ENCODE measurements at places on chromosomes 7 and 10.

DNA sequence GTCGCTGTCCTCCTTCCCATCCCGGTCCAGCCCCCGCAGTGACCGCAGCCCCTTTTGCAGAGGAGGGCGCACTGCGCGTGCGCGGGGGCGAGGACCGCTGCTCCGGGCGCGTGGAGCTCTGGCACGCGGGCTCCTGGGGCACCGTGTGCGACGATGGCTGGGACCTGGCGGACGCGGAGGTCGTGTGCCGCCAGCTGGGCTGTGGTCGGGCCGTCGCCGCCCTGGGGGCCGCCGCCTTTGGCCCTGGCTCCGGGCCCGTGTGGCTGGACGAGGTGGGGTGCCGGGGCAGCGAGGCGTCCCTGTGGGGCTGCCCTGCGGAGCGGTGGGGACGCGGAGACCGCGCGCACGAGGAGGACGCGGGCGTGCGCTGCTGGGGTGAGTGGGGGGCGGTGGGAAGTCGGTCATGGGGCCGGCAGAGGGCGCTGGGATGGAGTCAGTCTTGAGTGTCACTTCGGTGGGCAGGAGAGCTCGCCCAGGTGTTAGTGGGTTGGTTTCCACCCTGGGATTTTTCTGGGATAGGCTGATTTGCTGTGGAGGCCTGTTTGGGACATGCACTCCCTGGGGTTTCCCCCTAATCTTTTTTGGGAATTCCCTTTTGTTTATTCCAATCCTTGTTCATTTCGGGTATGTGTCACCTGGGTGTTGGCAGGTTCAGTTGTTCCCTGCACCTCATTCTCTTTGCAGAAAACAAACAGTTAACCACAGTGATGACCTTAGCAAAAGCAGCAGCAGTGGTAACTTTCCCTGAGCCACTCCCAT, 11.6 kb downstream of the SCART1 start:
- DNase-seq, result no peak

GRCh38 chr10:80277567-80278250, 11.7 kb downstream of the MAT1A start:
- DNase-seq, result no peak

- no peak for DNase-seq
These were observed 233.2 kb downstream of the TCERG1L start for GRCh38 chr10:131078131-131078881.

- no peak for DNase-seq
These were observed 145.1 kb downstream of the C1GALT1 start for GRCh38 chr7:7327423-7327822.

DNA sequence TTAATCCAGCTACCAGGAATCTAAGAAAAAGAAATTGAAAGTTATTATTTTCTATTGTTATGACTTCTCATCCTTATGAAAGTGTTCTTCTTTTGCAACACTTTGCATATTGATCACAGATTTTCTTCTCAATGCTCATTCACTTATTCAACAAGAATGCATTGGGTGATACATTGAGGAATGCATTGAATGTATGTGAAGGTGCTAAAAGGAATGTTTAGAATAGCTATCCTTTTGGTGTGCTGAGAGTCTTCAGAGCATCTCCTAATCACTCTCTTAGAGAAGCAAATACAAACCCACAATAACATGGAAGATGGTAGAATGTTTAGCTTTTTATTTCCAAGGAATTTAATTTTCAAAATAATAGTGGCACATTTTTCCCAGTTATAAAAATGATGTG, 122.1 kb upstream of the KMT2E start:
- DNase-seq, result no peak

- DNase-seq, result no peak
These were observed 21.6 kb downstream of the PTER start for GRCh38 chr10:16458166-16458955.

- DNase-seq, result no peak
These were observed 8.4 kb downstream of the RPEL1 start for GRCh38 chr10:103254113-103254512.

GRCh38 chr10:60848126-60848525, 69.8 kb downstream of the CDK1 start:
- no peak for DNase-seq

DNA sequence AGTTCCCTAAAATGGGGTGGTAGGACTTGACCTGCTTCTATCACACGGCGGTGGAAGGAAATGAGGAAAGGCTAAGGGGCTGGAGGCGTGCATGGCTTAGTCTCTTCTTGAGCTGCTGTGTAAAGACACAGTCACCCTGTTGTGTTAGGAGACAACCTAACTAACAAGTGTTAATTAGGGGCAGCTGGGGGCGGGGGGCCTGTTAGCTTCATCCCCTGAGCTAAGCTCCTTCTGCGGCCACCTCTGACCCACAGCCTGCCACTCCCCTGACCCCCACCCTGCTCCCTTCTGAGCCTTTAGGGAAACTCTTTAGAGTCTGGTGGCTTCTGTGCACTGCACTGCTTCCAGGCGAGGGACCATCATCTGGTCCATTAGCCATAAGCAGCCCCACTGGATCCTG, 28.0 kb downstream of the COL17A1 start:
- no peak for DNase-seq

GRCh38 chr7:117791877-117792780, 81.1 kb downstream of the CTTNBP2 start:
- no peak for DNase-seq

- DNase-seq, result no peak
These were observed 28.0 kb downstream of the PRSS2 start for GRCh38 chr7:142798451-142799436.

GRCh38 chr7:2522780-2523433, 3.3 kb downstream of the LFNG start:
- no peak for DNase-seq

GRCh38 chr10:4512671-4513240, 313.3 kb upstream of the AKR1E2 start:
- no peak for DNase-seq

DNA sequence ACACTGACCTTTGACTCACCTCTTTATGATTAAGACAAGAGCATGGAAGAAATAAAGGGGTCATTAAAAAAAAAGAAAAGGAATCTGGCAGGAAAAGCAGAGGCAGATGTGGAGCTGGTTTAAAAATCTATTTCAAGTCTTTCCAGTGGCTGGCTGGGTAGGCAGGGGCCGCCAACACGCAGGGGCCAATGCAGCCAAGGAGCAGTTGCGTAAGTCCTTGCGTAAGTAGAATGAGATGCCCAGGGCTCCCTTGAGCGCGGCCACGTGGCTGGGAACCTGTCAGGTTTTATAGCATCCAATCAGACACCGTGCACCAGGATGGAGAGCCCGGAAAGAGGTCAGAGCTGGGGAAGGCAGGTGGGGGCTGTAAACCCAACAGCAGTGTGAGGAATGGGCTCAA, 123.8 kb upstream of the INSYN2A start:
- DNase-seq, result no peak

DNA sequence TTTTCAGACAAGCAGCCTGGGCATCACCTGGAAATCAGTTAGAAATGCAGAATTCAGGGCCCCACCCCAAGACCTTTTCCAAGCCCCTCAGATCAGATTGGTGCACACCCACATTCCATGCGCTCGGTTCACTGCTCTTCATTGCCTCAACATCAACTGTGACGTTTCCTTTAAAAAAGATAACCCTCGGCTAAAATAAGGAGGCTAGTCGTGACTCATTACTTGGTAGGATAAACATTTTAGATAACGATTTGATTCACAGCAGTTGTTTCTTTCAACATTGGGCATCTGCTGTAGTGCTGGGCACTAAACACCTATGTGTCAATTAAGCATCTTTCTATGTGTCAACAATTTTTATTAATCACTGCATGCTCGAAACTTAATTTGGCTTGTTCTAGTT, 191.1 kb upstream of the LRGUK start:
- no peak for DNase-seq

- no peak for DNase-seq
These were observed 9.7 kb downstream of the MXI1 start for GRCh38 chr10:110216942-110217661.

GRCh38 chr7:2710901-2711551, 23.0 kb downstream of the AMZ1 start:
- no peak for DNase-seq

DNA sequence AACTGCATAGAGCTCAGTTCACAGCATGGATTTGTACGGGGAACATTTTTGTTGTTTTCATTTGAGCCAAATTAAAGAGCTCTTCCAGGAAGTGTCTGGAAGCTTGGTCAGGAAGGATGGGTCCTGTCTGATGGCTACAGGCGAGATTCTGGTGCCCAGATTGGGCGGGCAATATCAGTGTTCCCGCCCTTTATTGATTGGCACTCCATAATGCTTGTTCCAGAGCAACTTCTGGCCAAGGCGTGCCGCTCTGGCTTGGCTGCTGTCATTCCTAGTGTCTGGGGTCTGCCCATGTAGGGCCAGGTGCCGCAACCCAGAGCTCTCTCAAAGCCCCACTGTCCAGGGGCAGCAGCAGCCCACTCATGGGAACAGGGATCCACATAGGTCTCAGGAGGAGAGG, 45.9 kb downstream of the RAMP3 start:
- no peak for DNase-seq

GRCh38 chr10:126904818-126905701, at the start of gene DOCK1:
TSS of gene DOCK1 (plus strand) at chr10:126905428. CDS start at chr10:126905518, 90 bp downstream.
- no peak for DNase-seq

DNA sequence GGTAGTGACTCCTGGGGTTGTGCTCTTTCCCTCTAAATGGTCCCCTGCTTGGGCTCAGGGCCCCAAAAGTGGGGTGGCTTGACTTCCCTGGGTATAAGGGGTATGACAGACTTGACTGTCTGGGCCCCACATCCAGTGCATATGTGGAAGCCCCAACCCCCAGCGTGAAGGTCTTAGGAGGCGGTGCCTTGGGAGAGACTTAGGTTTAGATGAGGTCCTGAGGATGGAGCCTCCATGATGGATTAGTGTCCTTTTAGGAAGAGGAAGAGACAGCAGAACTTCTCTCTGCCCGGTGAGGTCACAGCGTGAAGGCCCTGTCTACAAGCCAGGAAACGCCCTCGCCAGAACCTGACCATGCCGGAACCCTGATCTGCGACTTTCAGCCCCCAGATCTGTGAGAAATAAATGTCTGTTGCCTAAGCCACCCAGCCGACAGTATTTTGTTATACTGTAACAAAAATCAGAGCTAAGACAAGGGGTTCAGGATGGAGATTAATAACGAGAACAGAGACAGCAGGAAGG, 23.8 kb downstream of the PODXL start:
- DNase-seq, result no peak

DNA sequence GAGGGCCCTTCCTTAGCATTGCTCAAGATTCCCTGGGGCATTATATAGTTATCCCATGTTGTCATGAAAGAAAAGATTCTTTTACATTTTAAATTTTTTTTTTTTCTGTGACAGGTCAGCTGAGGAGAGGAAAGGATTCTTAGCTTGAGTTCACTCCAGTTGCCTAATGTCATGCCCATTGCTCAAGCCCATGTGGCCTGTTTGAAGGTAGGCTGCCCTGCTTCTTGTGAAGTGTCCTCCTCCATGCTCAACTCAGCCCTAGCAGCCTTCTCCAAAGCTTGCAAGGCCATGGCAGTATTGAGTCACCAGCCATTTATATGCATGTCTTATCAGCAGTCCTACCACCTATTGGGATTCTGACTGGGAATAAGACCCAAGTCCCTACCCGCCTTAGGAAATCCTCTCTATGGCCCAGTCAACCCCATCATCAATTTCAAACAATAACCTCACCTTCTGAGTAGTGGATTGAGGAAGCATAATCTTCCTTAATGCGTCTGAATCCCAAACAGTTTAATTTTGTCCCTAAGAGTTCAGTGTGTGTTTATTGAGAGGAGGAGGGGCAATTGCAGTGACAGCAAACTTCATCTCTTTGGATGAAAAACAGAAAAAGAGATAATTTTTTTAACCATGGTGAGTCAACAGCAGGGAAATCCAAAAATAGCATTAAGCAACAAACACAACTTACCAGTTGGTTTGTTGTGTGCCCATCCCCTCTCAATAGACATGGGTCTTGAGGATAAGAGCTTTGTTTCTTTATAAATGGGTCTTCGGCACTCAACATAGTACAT, 38.6 kb upstream of the WASL start:
- DNase-seq, result no peak

DNA sequence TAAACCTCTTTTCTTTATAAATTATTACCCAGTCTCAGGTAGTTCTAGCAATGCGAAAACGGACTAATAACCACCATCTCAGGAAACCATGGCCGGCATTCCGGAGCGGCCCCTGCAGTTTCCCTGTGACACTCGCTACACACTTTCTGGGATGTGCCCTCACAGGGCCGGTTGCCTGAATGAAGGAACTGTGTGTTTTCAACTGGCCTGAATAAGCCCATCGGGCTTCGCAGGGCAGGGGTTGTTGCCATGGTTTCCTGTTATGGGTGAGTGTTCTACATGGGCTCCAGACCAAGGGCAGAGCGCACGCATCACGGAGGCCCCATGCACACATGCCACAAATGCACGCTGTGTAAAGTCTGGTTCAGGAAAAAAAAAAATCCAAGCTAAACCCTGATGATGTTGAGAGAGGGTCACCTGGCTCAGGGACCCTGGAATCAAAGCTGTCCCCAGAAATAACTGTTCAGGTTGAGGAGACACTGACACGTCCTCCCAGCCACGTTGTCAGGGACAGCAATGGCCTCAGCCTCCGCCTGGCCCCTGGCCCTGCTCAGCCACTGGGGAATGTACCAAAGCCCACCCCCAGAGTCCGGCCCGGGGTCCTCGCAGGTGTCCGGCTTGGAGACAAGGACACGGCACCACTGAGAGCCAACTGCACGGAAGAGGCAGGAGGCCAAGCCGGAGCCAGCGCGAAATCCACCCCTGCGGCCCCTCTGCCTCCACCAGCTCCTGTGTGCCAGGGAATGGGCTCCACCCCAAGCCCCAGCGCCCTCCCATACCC, 47.9 kb downstream of the STK32C start:
- no peak for DNase-seq

- DNase-seq, result no peak
These were observed 133.2 kb upstream of the TBX20 start for GRCh38 chr7:35386816-35387706.

GRCh38 chr10:133475821-133476640, 22.3 kb downstream of the SCART1 start:
- no peak for DNase-seq

DNA sequence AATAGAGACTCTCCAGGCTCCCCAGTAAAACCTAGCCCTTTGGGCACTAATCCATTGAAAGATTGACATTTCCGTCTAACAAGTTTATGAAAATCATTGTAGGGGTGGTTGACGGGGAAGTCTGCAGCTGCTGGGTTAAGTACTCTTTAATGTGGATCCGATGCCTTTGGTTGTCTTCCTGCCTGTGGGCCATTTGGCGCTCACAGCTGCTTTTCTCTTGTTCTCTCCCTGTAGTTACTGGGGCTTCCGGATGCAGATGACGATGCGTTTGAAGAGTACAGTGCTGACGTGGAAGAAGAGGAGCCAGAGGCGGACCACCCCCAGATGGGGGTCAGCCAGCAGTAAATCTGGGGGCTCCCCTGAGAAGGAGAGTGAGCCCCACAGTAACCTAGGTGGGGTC, 22.4 kb downstream of the MTURN start:
- DNase-seq, result no peak

- no peak for DNase-seq
These were observed 14.7 kb downstream of the EBF3 start for GRCh38 chr10:129949411-129949810.
